ENCODE measurements at places on chromosomes 16 and 17.

DNA sequence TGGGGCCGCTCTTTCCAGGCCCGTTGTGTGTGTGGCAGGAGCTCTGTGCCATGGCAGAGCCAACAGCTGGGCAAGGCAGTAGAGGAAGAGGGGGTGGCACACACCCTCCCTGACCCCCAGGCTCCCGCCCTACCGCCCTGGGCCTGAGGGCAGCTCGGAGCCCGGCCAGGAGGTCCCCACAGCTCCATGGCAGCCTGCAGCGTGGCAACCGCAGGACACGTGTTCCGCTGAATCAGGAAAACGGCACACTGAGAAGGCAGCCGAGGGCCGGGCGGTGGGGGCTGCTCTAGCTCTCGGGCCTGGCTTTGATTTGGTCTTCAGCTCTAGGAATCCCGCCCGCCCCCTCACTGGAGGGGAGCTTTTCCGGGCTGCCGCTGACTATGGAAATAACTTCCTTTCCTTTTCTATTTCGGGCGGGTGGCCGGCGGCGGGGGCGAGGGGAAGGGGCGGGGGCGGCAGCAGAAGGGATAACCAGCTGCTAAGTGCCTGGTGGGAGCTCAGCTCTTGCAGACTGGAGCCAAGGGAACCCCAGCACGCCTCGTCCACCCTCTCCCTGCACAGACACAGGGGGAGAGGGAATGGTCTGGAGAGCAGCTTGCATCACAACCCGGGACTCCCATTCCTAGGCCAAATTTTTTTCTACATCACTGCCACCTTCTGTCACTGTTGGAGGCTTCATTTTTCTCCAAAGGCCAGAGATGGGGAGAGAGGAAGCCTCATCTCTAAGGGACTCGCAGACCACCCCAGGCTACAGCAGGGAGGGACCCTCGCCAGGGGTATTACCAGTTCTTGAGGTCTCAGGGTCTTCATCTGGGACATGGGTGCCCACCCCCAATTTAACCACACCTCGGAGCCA, 24.8 kb upstream of the MRPS23 start:
- no peak for DNase-seq

GRCh38 chr17:38693700-38694329, 11.3 kb upstream of the MLLT6 start:
- DNase-seq = no peak

DNA sequence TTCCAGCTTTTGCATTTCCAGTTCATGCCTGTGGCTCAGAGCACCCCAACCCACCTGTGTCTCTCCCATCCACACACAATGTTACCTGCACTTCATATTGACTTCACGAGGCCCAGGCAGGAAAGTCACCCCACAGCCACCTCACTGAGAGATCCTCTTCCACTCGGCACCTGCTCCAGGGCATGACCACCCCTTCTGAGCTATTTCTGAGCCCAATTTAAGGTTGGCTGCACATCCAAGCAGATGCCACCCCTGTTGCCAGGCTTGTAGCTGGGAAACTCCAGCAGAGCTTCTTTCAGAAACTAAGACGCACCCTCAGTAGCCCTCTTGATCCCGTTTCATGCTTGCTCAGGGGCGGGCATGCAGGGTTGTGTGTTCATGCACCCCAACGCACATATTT, 88.4 kb downstream of the SOCS1 start:
- no peak for DNase-seq

- DNase-seq = peak; percentile 57
Observed at GRCh38 chr17:82876602-82877379, 37.0 kb upstream of the ZNF750 start.

- peak; percentile 71 for DNase-seq
Observed at GRCh38 chr17:64025732-64026294, 5.4 kb upstream of the ICAM2 start.

DNA sequence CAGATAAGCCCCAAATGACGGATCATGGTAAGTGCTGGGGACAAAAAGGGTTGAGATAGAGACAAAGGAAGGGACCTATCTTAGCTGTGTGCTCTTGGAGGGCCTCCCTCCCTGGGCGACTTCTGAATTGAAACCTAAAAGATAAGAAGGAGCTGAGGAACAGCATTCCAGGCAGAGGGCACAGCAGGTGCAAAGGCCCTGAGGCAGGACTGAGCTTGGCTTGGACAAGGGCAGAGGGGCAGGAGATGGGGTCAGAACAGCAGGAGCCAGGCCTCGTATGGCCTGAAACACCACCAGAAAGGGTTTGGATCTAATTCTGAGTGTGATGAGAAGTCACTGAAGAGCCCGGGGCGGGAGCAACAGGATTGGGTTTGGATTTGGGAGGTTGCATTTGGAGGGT, 75.4 kb downstream of the RTN4RL1 start:
- DNase-seq = no peak

GRCh38 chr17:60248618-60249289, 99.0 kb downstream of the CA4 start:
- no peak for DNase-seq

- no peak for DNase-seq
Observed at GRCh38 chr16:52051414-52052172, 495.4 kb downstream of the TOX3 start.

GRCh38 chr17:142876-143784, 5.8 kb downstream of the SCGB1C2 start:
- DNase-seq = no peak

- DNase-seq = no peak
Observed at GRCh38 chr16:64481497-64481896, 640.4 kb downstream of the CDH11 start.

- no peak for DNase-seq
Observed at GRCh38 chr17:58308985-58309917, 19.3 kb downstream of the TSPOAP1 start.

DNA sequence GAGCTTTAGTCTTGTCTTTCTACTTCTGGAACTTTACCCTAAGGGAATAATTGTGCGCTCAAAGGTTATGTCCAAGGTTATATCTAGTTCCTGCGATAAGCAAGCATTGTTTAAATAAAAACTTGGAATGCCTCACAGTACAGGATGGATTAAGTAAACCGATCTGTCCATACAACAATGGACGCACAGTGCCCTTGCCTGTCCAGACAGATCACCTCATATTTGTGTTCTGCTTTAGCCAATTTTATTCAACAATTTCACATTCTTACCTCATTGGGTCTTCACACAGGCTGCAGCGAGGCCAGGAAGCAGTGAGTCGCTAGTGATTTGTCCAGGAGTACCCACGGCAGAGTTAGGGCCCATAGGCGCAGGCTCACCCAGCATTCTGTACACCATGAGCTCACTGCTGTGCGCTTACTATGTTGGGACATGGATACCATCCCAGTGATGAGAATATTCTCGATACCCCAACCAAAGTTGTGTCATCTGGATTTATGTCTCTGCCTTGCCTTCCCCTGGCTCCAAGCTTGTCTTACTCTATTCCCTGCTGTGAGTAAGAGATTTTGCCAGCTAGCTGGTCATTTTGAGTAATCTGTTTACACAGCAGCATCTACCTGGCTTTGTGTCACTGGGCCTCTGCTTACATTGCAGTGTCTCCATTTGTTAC, 39.8 kb downstream of the USP43 start:
- no peak for DNase-seq

- DNase-seq = no peak
Observed at GRCh38 chr17:35243561-35244340, 879 bp downstream of the SLFN5 start.

DNA sequence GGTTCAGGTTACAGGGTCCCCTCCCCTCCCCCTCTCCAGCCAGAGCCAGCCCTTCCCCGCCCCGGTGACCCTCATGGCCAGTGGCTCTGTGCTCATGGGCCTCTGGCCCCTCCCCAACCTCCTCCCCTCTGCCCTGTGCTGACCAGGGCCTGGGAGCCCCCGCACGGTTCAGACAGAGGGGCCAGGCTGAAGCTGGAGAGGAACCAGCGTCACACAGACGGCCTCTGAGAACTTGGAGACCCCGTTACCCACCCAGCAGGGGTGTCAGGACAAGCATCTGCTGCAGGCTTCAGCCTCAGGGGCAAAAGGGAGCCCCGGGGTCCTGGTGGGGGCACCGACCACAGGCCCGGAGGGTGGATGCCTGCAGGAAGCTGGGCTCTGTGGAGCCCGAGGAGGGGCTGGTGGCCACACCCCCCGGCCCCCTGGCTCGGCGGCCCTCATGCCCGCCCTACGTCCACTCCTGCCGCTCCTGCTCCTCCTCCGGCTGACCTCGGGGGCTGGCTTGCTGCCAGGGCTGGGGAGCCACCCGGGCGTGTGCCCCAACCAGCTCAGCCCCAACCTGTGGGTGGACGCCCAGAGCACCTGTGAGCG, at the start of gene WFIKKN1:
WFIKKN1 (plus strand) TSS at position 171 of the 591 bp plus-strand sequence; CDS start at position 440, 269 bp downstream.
- DNase-seq = no peak

GRCh38 chr17:35224436-35224835, 18.4 kb upstream of the SLFN5 start:
- no peak for DNase-seq

DNA sequence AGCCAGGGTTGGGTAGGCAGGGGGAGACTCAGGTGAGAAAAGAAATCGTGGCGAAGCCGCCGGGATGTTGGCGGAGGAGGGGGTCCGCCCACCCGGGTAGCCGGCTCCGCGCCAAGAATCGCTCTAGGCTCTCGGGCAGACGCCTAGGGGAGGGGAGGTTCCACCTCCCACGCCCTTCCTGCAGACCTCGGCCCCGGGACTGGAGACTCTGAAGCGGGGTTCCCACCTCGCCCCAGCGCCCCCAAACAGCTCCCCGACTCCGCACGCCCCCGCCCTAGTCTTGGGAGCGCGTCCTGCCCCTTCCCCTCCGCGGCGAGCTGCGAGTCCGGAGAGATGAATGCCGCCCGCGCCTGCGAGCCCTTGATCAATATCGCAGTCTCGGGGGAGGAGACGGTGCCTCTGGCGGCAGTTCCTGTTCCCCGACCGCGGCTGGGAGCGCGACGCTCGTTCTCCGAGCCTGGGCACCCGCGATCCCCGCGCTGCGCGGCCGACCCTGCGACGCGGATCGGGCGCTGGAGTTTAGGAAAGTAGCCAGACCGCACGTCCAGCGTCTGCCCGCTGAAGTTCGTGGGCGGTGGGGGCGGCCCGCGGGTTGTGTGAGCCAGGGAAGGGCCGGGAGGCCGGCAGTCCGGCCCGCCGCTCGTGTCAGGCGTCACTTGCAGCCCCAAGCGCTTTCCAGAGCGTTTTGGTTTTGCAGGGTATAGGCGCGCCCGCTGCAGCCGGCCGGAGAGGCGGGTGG, 790 bp downstream of the CRHR1 start:
- peak; percentile 61 for DNase-seq

GRCh38 chr17:70256751-70257150, 87.4 kb downstream of the KCNJ2 start:
- no peak for DNase-seq

GRCh38 chr16:65655802-65656201, 533.9 kb upstream of the CDH11 start:
- no peak for DNase-seq

Data from HuH-7.5 (cell line).